ENCODE measurements at places on chromosomes 4 and X.

DNA sequence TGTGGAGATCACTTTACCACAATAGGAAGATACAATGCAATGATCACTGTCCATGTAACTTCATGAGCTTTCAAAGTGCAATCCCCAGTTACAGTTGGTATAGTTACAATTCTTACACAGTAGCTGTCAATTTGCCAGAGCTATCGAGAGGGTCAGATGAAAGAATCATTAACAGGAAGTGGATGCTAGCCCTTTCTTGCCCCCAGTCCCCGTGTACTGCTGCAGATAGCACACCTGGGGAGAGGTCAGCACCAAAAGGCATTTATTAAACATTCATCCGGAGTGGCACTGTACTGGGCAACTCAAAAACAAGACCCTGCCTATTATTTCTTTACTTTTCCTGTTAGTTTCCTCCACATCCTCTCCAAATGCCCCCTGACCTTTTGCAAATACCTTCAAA lies 47.7 kb downstream of the SOD3 start:
- no peak for DNase-seq

- DNase-seq, result no peak
Measured at GRCh38 chr4:95594013-95594412, 45.2 kb upstream of the UNC5C start.

DNA sequence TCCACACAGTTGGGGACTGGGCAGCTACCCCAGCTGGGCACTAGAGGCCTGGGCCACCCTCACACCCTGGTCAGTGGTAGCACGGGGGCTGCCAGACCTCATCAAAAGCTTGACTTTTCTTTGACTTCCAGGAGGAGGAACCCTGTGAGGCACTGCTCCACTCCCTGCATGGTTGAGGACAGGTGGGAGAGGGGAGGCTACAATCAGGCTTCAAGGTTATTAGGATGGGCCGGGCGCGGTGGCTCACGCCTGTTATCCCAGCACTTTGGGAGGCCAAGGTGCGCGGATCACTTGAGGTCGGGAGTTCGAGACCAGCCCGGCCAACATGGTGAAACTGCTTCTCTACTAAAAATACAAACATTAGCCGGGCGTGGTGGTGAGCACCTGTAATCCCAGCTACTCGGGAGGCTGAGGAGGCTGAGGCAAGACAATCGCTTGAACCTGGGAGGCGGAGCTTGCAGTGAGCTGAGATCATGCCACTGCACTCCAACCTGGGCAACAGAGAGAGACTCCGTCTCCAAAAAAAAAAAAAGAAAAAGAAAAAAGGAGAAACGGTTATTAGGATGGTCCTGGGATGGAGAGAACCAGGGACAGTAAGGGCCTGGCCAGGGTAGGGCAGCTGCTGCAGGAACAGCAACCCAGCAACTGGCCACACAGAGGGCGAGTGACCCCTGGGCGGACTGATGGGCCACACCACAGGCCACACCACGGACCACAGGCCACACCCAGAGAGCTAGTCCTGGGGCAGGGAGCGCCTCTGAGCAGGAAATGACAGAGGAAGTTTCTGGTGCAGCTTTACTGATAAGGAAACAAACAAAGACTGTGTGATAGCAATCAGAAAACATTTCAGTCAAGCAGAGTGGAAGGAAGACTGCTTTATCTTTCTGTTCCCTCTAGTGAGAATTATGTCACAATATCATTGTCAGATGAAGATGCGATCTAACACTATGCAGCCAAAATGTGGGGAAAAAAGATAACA lies 20.5 kb upstream of the OPN1LW start:
- no peak for DNase-seq

GRCh38 chrX:19566359-19567222 lies 51.3 kb upstream of the MAP3K15 start:
- DNase-seq, result no peak

- peak; percentile 7 for DNase-seq
Measured at GRCh38 chr4:57877047-57877458, 766.9 kb upstream of the IGFBP7 start.

GRCh38 chr4:101331017-101331416 lies 16.3 kb downstream of the PPP3CA start:
- no peak for DNase-seq

DNA sequence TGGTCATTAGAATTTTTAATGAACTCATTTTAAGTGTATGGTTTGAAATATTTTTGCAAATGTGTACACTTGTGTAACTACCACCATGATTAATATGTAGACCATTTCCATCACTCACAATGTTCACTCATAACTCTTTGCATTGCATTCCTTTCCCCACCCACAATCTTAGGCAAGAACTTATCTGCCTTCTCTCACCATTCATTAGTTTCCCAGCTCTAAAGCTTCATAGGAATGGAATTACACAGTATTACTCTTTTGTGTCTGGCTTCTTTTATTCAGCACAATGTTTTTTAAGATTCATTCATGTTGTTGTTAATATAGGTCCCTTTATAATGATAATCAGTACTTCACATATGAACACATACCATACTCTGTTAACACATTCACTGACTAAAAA lies 106.1 kb downstream of the ARAP2 start:
- no peak for DNase-seq

GRCh38 chrX:150913511-150913910 lies 15.0 kb upstream of the CD99L2 start:
- DNase-seq, result no peak

GRCh38 chr4:161717084-161717483 lies 446.7 kb downstream of the FSTL5 start:
- DNase-seq, result no peak

DNA sequence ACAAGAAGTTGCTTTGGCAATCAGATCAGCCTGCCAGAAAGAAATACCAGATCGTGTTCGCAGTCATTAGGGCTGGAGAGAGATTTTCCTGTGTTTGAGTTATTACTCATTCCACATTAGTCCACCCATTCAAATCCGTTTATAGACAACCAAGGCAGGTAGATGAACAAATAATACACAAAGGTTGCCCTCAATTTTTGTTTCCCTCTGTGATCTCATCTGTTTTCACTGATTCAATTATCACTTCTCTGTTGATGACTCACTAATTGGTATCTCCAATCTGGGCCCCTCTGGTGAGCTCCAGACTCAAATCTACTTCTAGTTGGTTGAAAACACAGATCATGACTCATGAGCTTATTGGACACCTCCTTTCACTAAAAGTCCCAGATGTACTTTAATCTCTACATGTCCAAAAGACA lies 54.5 kb downstream of the CHM start:
- DNase-seq, result no peak

- DNase-seq, result no peak
Measured at GRCh38 chrX:42085836-42086235, 162.5 kb upstream of the CASK start.

DNA sequence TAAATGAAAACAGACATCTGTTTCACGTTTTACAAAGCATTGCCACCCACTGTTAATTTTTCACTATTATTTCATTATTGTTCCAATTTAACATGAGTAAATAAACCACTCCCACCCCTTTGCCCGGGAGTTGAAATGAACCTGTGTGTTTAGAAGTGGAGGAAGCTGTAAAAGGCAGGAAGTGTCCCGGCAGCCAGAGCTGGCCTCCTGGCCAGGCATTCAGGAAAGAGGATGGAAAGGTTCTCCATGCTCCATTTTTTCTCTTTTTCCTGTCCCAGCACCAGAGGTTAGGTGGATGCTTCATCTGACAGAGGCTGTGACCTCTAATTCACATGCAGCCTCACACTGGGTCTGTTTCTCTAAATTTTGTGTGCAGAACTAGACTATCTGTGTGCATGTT lies 55.5 kb upstream of the LNX1 start:
- DNase-seq, result no peak

DNA sequence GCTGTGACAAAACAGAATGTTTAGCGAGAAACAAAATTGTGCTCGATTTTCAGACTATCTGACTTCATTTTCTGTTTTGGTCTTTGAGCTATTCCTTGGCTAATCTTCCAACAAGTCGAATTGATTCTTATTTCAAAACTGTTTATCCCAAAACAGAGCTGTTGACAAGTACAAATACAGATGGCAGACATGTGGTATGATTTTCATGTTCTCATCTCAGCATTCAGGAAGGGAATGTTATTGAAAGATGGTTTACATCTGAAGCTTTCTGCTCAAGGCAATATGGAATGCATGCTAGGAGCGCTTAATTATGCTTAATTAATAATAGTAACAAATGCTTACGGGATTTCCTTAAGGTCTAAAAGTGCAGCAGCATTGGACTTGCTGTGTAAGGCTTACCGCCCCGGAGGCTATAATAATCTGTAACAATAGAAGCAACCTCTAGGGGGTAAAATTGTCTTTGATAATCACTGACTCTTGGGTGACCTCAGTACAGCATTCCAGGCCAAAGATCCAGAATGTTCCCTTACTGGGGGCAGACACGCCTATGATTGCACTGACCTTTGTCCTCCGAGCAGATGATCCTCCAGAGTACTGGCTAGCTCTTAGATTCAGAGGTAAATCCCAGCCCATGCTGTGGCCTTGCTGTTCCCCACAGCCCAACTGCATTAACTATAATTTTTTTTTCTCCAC lies 16.4 kb downstream of the LSM6 start:
- no peak for DNase-seq

GRCh38 chr4:17809667-17810066 lies 890 bp downstream of the DCAF16 start:
- no peak for DNase-seq

- DNase-seq, result no peak
Measured at GRCh38 chrX:139194571-139195280, 335.8 kb upstream of the F9 start.

DNA sequence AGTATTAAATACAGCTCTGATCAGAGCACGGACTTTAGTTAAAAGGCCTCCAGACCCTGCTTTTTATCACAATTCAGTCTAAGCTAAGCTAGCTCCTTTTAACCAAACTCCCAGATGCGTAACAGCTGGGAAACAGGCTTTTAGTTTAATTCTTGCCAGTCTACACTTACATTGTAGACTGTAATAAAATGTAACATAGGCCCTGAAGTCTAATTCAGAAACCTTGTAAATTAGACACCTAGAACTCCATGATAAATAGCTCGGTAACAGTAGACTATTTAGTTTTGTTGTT lies 20.1 kb downstream of the FBXO8 start:
- DNase-seq, result no peak

- no peak for DNase-seq
Measured at GRCh38 chrX:82677286-82677685, 830.8 kb upstream of the POU3F4 start.

DNA sequence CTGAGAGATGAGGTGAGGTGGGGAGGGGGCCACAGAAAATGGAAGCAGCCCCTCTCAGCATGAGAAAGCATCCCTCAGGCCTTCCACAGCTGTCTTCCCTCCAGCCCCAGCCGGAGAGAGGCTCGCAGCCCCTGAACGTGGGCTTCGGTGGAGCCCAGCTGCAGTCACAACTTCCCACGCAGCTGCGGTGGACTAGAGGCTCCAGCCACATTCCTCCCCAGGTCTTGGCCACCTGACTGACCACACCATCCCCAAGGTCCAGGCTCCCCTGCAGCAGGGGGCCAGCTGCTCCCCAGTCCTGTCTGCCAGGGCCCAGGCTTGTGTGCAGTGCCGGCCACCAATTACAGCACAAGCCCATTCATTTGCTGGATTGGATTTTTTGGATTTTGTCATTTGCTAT lies 212.3 kb upstream of the BCOR start:
- DNase-seq, result no peak

- DNase-seq, result no peak
Measured at GRCh38 chr4:82780170-82780751, 18.3 kb downstream of the SCD5 start.

DNA sequence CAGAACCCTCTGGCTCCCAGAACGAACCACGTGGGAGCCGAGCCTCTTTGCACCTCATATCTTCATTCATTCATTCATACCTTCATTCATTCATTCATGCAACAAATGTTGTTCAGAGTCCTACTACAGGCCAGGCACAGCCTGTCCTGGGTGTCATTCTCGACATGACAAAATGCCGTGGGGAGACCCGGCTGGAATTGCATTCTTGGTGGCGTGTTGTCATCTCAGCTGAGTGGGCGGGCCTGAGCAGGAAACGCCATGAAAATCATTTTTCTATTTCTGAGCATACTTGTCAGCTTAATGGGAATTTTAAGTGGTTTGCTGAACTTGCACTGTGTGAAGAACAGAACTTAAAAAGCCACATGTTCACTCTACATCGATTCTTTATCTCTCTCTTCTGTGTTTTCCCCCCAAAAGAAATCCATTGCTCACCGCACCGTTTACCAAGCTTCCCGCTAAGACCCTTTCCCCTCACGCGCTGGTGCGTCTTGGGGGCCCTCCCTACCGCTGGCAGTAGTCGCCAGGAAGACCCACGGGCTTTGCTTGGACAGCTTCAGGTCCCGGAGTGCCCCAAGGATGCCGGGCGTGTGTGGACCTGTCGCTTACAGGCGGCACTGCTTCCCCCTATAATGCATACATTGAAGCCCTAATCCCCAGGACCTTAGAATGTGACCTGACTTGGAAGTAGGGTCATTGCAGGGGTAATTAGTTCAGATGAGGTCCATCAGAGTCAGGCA lies 41.6 kb upstream of the HMX1 start:
- DNase-seq, result no peak

- no peak for DNase-seq
Measured at GRCh38 chr4:5752376-5753184, 41.6 kb downstream of the EVC start.

GRCh38 chr4:186294160-186294559 lies 28.2 kb downstream of the F11 start:
- DNase-seq, result no peak

DNA sequence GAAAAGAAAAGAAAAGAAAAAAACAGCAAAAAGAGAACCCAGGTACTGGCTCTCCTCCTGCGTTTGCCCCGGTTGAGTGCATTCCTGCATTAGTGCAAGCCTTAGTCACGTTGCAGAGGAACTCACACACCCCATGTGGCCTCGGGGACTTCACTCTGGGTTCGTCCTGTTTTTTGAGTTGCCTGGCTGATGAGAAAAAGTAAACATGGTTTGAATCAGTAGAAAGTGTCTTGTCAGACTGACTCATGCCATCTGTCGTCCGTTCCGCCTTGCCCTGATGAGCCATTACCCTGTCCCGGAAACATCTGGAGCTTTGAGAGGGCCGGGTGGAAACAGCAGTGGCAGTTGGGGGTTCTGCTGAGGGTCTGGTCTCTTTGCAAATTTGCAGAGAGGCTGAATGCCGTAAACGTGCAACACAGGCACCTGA lies 16.3 kb downstream of the CD99 start:
- DNase-seq, result no peak

GRCh38 chr4:74045772-74046171 lies 7.3 kb upstream of the CXCL3 start:
- no peak for DNase-seq

DNA sequence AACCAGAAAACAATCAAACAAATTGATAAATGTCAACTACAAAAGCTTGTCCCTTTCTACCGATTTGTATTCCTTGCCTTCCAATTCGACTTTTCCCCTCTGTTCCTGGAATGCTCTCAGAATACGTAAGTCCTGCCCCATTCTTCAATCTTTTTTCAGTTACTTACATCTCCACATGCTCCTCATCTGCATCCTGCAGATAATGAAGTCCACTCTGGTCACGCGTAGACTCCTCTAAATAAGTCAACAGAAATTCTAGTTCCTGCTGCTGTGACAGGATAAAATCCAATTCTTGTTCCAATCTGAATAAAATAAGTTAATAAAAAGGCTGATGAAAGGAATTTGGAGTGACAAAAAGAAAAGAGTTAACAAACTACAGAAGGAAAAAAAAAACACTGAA lies 34.4 kb upstream of the RBM41 start:
- no peak for DNase-seq

Measured in brain (organoid and tissue), 16 donors.